ENCODE measurements at places on chromosomes 6 and 20. TPM values are rescaled to one million over a fixed set of nuclear protein-coding genes. Genes with fewer than 3 reads are reported as not detected.

The IER3 gene
- 0.58 TPM for polyA plus RNA-seq

The LGSN gene
- not detected for polyA plus RNA-seq

The SPTLC3 gene
- 2.3 TPM for polyA plus RNA-seq

The SNPH gene
- polyA plus RNA-seq, result 5.2 TPM

The PPP1R14C gene
- polyA plus RNA-seq, result 0.24 TPM

GRCh38 chr6:34547701-34548644 is 8.2 kb downstream of the SPDEF start:
- no peak overlapping the region for H3K27ac ChIP-seq
- H3K4me1 ChIP-seq, result no peaks in the 10 kb centered on the region
- no peak for DNase-seq
- no peaks in the 10 kb centered on the region for H3K27me3 ChIP-seq

GRCh38 chr6:74971633-74972032 is 234.2 kb downstream of the COL12A1 start:
- no peaks in the 10 kb centered on the region for H3K4me1 ChIP-seq
- H3K27ac ChIP-seq, result no peak overlapping the region
- no peak for DNase-seq
- no peaks in the 10 kb centered on the region for H3K27me3 ChIP-seq
- no peaks in the 10 kb centered on the region for H3K36me3 ChIP-seq
- no peak overlapping the region for H3K4me3 ChIP-seq

DNA sequence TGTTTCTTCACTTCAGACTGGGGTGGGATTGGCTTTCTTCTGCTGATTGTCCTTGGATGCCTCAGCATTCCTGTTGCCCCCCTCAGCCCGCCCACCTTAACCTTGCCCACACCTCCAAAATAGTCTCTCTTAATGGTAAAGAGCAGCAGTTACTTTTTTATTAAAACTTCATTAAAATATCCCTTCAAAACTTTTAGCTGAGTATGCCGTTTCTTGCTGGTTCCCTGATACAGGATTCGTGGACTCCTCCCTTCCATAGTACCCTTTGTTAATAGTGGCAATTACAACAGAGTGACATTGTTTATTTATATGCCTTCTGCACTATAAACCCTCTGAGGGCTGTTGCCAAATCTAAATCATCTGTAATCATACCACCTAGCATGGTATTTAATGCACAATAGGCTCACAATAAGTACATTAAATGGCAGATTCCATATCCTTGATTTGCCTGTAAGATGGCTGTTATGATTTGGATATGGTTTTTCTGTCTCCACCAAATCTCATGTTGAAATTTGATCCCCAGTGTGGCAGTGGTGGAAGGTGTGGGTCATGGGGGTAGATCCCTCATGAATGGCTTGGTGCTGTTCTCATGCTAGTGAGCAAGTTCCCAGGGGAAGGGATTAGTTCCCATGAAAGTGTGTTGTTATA is 3.5 kb upstream of the MOCS1 start:
- no peak overlapping the region for H3K27ac ChIP-seq
- DNase-seq, result no peak
- H3K4me3 ChIP-seq, result no peak overlapping the region
- H3K27me3 ChIP-seq, result no peaks in the 10 kb centered on the region
- no peaks in the 10 kb centered on the region for H3K36me3 ChIP-seq
